Motor neuron (in vitro differentiated cells): ENCODE measurements at places on chromosomes 13 and 19. TPM values are rescaled to one million over a fixed set of nuclear protein-coding genes. Genes with fewer than 3 reads are reported as not detected.
A peak's percentile ranks its signal among the peaks of the same experiment; 100 is the strongest.

- no peak for ATAC-seq
Observed at GRCh38 chr13:44063881-44064280, 184.2 kb downstream of the LACC1 start.

- no peak for ATAC-seq
Observed at GRCh38 chr13:41085961-41086585, 24.8 kb downstream of the WBP4 start.

- no peak for ATAC-seq
Observed at GRCh38 chr19:3125900-3126524, 9.8 kb upstream of the GNA15 start.

GRCh38 chr13:26022538-26023292, 29.1 kb downstream of the SHISA2 start:
- ATAC-seq: peak; percentile 91

- ATAC-seq: no peak
Observed at GRCh38 chr13:110651726-110652230, 36.4 kb downstream of the NAXD start.

DNA sequence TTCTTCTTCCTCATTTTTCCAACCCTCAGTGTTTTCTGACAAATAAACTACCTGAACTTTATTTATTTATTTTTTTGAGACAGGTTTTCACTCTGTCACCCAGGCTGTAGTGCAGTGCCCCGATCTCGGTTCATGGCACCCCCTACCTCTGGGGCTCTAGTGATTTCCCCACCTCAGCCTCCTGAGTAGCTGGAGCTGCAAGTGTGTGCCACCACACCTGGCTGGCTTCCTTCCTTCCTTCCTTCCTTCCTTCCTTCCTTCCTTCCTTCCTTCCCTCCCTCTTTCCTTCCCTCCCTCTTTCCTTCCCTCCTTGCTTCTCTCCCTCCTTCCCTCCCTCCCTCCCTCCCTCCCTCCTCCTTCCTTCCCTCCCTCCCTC, 32.3 kb downstream of the KCTD4 start:
- no peak for ATAC-seq

- ATAC-seq: no peak
Observed at GRCh38 chr13:113959198-113959597, 14.7 kb downstream of the C13orf46 start.

DNA sequence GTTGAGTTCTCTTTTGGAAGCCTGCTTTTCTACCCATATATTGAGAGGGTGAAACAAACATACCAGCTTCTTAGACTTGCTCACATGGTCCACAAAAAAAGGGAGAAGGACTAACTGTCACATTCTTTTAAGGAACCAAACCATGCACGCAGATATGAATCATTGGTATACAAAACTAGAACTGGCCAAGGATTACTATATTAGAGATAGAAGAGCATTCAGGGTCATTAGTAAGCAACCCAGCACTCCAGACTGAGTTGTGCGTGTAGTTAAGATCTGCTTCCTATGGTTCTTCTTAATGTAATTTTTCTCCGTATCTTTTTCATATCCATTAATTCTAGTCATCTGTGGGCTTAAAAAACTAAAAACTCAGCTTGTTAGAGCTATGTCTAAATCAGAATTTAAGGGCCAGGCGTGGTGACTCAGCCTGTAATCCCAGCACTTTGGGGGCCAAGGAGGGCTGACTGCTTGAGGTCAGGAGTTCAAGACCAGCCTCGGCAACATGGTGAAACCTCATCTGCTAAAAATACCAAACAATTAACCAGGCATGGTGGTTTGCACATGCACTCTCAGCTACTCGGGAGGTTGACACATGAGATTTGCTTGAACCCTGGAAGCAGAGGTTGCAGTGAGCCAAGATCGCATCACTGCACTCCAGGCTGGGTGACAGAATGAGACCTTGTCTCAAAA, 19.6 kb downstream of the ALG5 start:
- no peak for ATAC-seq

DNA sequence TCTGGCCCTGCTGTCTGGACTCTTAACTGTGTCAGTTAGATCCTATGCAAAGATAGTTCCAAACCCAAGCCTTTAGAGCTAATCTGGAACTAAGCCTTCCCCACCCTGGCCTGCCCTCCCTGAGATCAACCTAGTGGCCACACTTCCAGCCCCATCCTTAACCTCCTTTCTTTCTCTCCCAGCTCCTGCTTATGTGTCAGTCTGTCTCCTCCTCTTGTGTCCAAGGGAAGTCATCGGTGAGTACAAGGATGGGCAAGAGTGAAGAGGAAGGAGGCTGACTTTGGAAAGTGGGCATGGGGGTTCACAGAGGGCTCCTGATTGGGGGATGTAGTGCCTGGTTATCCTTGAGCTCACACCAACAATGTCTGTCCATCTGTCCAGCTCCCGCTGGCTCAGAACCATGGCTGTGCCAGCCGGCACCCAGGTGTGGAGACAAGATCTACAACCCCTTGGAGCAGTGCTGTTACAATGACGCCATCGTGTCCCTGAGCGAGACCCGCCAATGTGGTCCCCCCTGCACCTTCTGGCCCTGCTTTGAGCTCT, 12.3 kb downstream of the IGFL2 start:
- no peak for ATAC-seq

Gene CPT1C
- 39.2 and 45.2 TPM in 2 replicates for total RNA-seq

Gene CEACAM21
- total RNA-seq: not detected in 2 replicates

Gene ZNF846
- 11.4 and 11.5 TPM in 2 replicates for total RNA-seq

Gene CARS2
- 35.6 and 40.8 TPM in 2 replicates for total RNA-seq

Gene ZNF681
- 0.19 TPM in 1 of 2 replicates, not detected in the other for total RNA-seq

Gene ZNF792
- 3.8 and 5.2 TPM in 2 replicates for total RNA-seq

Gene CCDC194
- total RNA-seq: 0.23 TPM in 1 of 2 replicates, not detected in the other

Gene GPR4
- total RNA-seq: 0.13 and 0.14 TPM in 2 replicates
